ENCODE measurements at places on chromosomes 12 and 14. TPM values are rescaled to one million over a fixed set of nuclear protein-coding genes. Genes with fewer than 3 reads are reported as not detected.

DNA sequence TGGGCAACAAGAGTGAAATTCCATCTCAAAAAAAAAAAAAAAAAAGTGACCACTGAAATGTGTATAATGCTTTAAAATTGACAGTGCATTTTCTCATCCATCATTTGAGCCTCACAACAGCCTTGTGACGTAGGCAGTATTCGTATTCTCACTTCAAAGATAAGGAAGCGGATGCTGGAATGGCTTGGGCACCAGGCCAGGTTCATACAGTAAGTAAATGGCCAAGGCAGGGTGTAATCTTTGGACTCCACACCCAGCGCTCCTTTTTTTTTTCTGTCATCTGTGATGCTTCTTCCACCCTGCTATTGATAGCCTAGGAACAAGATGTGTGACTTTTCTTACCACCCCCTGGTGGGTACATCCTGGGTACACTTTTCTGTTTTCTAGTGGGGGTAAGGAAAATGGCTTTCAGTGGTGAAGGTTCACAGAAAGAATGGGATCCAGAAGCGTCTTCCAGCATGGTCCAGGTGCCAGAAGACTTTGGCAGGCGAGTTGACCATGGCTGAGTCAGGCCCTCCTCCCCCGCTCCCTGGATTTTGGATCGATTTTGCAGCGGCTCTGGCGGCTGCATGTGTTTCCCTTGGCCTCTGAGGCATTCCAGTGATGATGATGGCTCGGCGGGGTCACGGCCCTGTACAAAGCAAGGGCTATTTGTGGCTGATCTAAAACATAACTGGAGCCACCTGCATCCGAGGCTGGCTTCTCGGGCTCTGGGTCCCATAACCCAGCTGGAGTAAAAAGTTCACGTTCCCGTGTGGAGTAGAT is 110.6 kb downstream of the CACNA1C start:
- peak; percentile 84 for ATAC-seq

- ATAC-seq, result no peak
These were observed 201.6 kb upstream of the NOS1 start for GRCh38 chr12:117563007-117563406.

- no peak for ATAC-seq
These were observed 499 bp downstream of the RNASE4 start for GRCh38 chr14:20684662-20685456.

DNA sequence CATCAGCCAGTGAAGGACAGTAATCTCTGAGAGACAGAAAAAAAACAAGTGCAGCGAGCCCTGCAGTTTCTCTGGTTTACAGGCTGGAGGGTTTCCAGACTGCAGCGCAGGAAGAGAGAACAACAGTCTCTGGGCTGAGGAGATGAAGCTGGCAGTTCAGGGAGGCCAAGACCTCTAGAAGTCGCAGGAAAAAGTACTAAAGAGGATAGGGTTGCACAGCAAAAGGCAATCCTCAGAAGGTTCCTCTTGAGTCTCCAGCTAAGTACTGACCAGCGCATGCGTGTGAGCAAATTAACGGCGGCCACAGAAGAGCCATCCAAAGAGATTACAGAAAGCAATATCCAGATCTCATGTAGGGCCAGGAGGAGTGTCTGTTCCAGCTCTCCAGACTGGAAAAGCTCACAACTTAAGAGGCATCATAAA is 12.2 kb upstream of the CCDC60 start:
- no peak for ATAC-seq

- ATAC-seq, result peak; percentile 40
These were observed 577 bp downstream of the DTX3 start for GRCh38 chr12:57604992-57605810.

DNA sequence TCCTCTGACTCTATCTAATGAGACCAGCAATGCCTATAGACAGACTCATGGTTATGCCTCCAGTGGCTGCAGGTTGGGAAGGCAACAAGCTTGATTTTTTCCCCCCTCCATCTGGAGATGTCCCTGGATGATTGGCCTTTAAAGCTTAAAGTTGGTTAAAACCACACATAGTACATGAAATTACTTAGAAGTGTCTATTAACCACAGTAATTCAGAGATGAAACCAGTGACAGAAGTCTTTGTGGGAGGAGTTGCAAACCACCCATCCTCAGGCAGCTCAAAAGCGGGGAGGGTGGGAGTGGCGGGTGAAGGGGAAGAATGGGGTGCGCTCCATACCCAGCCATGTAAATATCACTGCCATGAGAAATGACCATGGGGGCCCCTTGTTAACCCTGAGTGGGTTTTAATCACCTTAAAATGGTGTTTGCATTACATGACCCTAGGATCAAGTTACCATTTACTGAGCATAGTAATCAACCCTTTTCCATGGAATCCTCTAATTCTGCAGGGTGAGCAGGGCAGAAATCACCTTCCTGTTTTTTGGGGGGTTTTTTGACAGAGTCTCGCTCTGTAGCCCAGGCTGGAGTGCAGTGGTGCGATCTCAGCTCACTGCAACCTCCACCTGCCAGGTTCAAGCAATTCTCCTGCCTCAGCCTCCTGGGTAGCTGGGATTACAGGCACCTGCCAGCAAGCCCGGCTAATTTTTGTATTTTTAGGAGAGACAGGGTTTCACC is 133.5 kb downstream of the FOXN3 start:
- ATAC-seq, result no peak

The TAS2R9 gene
- not detected for total RNA-seq

The IL23A gene
- not detected for total RNA-seq

The SERPINA9 gene
- total RNA-seq, result not detected

Measured in gastroesophageal sphincter (tissue), 4 donors.